ENCODE measurements at places on chromosomes 13 and 19. TPM values are rescaled to one million over a fixed set of nuclear protein-coding genes. Genes with fewer than 3 reads are reported as not detected.
A peak's percentile ranks its signal among the peaks of the same experiment; 100 is the strongest.

- DNase-seq = no peak
These were observed 126.6 kb upstream of the UFM1 start for GRCh38 chr13:38223089-38223488.

DNA sequence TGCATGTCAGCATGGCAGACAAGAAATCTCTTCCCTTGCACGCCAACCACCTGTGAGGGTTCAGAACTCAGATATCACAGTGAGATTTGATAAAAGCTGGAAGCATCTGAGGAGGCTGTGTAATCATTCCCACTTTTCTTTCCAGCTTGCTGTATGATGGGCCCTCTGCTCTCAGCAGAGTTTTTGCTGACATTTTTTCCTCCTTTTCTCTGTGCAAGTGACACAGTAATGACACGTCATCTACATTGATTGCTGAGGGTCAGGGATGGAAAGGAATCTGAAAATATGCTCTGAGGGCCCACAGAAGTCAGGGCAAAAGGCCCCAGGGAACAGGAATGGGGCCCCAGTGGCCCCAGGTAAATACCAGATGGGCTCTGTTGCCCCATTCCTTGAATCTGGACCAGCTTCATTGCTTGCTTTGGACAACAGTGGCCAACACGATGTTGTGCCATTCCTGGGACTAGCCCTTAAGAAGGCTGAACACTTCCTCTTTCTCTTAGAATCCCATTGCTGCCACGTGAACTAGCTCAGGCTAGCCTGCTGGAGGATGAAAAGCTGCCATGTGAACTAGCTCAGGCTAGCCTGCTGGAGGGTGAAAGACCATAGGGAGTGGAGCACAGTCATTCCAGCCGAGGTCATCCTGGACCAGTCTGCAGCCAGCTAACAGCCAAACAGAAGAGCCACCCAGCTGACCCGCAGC is 68.2 kb downstream of the CACNA1A start:
- DNase-seq = no peak

- no peak for DNase-seq
These were observed 4.6 kb downstream of the NDUFA7 start for GRCh38 chr19:8316351-8317125.

DNA sequence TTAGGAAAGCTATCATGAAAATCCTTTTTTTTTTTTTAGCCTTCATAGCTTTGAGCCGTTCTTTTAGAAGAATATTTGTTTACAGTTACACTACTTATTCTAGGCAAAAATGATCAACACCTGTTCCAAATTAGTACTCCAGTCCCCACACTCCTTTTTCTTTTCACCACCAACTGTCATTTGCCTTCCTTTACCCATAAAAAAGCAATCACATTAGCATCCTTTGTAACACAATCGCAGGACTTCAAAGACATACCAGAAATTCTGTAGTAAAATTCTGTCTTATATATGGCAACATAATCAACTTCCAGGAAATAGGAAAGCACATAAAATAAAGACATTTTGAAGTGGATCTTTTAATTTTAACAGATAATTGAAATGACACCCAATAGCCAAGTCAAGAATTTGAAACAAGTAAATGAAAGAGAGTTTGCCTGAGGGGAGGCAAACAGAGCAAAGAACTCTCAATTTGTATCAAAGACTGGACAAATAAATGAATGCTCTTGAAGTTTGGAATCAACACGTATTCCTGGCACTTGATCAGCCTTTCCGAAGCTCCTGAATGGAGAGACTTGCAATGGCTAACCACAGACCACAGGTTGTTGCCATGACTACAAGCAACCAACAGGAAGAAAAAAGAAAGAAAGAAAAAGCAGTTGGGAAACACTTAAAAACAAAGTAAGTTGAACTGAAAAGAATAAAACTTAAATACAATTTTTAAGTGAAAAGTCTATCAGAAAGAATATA is 206.8 kb downstream of the PCDH9 start:
- no peak for DNase-seq

DNA sequence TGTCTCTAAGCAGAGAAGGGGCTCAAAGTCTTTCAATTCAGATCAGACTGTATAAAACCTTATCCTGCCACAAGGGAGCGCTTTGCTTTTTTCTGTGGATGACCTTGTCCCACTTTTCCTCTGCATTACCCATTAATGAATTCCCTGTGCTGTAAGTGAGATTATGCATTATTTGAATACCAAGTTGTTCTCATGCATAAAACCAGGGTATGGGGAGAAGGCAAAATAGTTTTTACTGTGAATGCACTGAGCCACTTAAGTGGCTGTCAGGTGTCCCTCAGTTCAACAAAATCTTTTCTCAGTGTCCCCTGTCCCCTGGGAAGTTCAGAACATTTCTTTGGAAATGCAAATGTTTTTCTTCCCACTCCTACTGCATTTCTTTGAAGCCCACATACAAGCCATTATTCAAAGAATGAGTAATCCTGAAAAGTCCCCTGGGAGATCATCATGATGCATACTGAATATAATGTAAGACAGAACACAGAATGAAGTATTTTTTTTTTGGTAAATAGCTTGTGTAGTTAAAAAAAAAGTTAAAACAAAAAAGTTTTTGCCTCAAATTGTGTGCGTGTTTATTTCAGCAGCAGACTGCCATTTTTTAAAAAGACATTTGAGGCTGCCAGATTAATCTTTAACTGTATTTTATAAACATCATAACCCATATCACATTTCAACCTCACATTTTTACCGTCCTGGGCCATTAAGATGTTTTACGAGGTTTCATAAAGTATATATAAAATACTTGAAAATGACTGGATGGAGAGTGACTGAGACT is 506.7 kb upstream of the PCDH9 start:
- peak; percentile 44 for DNase-seq

GRCh38 chr19:43820098-43820883 is 6.8 kb upstream of the ZNF283 start:
- no peak for DNase-seq

- DNase-seq = no peak
These were observed 1.7 kb downstream of the CYP2A13 start for GRCh38 chr19:41089959-41090358.

GRCh38 chr13:110426735-110427134 is 119.7 kb downstream of the COL4A2 start:
- no peak for DNase-seq

- DNase-seq = no peak
These were observed 754.8 kb upstream of the SLITRK6 start for GRCh38 chr13:86554066-86554465.

GRCh38 chr13:34719060-34719875 is 222.8 kb upstream of the NBEA start:
- DNase-seq = no peak

DNA sequence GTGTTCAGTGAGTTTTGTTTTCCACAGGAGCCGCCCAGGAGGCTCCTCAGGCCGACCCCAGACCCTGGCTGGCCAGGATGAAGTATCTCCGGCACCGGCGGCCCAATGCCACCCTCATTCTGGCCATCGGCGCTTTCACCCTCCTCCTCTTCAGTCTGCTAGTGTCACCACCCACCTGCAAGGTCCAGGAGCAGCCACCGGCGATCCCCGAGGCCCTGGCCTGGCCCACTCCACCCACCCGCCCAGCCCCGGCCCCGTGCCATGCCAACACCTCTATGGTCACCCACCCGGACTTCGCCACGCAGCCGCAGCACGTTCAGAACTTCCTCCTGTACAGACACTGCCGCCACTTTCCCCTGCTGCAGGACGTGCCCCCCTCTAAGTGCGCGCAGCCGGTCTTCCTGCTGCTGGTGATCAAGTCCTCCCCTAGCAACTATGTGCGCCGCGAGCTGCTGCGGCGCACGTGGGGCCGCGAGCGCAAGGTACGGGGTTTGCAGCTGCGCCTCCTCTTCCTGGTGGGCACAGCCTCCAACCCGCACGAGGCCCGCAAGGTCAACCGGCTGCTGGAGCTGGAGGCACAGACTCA is 12.9 kb downstream of the B3GNT3 start:
- DNase-seq = no peak

DNA sequence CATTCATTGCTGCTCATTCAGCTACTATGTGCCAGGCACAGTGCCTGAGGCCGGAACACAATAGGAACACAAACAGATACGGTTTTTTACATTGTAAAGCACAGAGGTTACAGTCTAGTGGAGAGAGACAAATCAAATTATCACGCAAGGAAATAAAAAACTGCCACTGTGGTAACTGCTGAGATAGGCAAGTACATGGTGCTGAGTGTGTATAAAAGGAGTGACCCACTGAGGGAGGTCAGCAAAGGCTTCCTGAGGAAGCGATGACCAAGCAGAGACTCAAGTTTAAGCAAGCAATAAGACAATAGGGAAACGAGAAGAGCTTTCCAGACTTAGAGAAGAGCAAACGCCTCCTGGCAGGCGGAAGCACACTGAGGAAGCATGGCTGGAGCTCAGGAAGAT is 56.4 kb downstream of the NUFIP1 start:
- no peak for DNase-seq

DNA sequence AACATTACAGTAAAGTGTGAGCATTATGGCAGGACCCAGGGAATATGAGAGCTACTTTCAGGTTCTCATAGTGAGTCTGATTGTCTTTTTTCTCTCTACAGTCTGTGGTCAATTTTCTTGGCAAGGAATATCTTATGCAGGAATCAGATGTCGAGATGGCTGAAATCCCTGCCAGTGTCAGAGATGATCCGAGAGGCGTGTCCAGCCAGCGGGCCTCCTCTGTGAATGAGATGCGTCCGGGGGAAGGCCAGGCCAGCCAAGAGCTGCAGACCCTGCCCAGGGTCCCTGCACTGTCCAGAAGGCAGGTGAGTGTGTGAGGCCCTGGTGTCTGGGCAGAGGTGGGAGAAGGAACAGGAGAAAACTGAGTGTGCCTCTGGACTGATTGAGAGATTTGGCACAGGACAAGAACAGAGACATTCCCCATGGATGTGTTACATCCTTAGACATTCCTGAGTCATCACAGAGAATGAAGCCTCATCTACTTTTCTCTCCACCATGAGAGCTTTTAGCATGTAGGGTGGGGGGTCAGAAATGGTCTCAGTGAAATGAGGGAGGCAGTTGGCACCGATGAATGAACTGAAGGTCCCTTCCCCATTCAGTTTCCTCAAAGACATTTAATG is 27.3 kb upstream of the EDDM13 start:
- no peak for DNase-seq

DNA sequence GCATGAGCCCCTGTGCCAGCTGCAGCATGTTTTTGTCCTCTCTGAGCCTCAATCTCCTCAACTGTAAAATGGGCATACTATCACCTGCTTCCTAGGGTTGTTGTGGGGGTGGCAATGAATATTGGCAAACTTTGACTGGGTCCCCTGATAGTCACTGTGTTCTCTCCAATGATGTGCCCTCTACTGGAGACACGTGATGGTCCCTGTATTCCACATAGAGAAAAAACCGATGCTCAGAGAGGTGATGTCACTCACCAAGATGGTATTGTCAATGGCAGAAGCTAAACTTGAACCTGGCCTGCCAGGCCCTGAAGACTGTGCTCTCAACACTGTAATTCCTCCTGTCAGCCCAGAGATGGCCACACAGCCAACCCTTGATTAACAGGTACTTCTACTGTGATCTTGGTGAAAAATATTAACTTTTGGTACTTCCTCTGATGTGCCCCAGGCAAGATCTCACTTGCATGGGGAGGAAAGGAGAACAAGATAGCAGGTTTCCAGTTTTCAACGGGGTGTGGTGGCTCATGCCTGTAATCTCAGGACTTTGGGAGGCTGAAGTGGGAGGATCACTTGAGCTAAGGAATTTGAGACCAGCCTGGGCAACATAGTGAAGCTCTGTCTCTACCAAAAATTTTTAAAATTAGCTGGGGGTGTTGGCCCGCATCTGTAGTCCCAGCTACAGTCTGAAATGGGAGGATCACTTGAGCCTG is 3.6 kb downstream of the CEACAM20 start:
- DNase-seq = no peak

DNA sequence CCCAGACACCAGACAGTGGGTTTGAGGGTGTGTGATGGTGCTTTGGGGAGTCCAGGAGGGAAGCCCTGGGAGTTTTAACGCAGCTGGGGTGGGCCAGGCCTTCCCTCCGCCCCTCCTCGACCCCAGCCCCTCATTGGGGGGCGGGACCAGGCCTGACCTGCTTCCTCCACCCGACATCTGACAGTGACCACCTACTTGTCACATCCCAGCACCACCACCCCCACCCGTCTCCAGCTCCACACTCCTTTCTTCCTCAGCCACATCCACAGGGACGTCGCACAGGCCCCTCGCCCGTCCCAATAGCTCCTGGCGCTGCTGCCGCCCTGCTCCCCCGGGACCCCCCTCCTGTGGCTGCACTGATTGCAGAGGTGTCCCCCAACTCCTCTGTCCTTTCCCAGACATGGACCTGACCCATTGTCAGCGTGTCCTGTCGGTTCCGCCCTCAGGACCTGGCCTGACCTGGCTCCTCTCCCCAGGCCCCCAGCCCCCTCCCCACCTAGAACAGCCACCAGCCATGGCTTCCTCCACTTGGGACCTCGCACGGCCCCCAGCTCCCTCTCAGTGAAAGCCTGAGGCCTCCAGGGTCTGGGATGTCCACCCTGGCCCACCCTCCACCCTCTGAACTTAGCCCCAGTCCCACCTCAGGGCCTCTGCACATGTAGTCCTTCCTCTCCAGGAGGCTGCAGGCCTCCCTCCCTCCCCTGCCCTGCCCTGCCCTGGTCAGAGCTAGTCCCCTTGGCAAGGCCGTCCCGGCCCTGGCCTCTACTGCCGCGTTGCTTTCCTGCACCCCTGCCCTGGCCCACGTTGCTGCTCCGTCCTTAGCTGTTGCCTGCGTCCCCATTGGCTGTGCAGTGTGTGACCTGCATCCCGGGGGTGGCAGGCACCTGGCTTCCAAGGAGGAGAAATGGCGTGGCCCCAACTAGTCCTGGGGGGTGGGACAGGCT is 30.4 kb downstream of the COMP start:
- DNase-seq = no peak

- no peak for DNase-seq
These were observed 27.1 kb upstream of the DOCK9 start for GRCh38 chr13:99004978-99005377.

GRCh38 chr19:39133431-39134270 is 8.1 kb downstream of the PAK4 start:
- no peak for DNase-seq

GRCh38 chr19:31166206-31166605 is 183.0 kb downstream of the TSHZ3 start:
- no peak for DNase-seq

Gene CEACAM16
- not detected for total RNA-seq

Gene USHBP1
- 0.57 TPM for total RNA-seq

Gene GEMIN7
- total RNA-seq = 36.2 TPM

Gene MCF2L
- total RNA-seq = 59.9 TPM

Gene RAB4B
- total RNA-seq = 15.2 TPM

Gene APOC4
- not detected for total RNA-seq

Gene MBD3L2
- not detected for total RNA-seq

Gene CEACAM5
- not detected for total RNA-seq

Gene ATXN8OS
- not detected for total RNA-seq

Gene SLC7A9
- total RNA-seq = 0.50 TPM

Gene GIPC1
- 72.5 TPM for total RNA-seq

Gene PRSS57
- total RNA-seq = not detected

Gene C19orf81
- total RNA-seq = 7.9 TPM

Measured in neural crest cell (in vitro differentiated cells).